ENCODE measurements at places on chromosomes 3 and 15.

DNA sequence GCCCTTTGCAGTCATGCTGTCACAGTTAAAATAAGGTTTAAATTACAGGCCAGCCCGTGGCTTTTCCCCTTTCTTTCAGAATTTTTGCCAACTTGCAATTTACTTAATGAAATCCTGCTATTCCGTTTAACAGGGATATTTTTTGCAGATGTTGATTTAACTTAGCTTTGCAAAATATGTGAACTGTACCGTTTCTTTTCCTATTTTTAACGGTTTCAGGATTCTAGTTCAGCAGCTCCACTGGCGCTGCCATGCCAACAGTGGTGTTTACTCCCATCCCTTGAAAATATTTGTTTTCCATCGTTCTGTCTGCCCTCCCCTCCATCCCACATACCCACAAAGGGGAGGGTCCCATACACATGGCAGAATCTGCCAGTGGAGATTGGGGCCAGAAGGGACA is 54.3 kb downstream of the SMAD6 start:
- no peak for DNase-seq

GRCh38 chr15:75554717-75555116 is 24.4 kb downstream of the PTPN9 start:
- no peak for DNase-seq

DNA sequence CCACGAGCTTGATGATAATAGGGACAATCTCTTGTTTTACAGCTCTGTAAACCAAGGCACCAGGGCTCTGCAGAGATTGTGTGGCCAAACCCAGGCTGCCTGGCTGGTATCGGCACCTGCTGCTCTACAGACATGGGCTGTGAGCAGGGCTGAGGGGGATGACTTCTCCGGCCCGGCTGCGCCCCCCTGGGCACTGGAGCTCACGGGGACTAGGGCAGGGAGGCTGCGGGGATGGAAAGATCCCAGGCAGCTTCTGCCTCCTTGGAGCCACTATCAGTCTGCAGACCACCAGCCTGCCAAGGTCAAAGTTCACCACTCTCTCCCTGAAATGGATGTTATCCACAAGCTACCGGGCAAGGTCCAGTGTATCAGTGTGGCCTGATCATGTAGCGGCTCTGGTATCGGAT is 22.0 kb upstream of the PIGZ start:
- DNase-seq = no peak

GRCh38 chr3:186506191-186506739 is 37.9 kb downstream of the CRYGS start:
- DNase-seq = no peak

DNA sequence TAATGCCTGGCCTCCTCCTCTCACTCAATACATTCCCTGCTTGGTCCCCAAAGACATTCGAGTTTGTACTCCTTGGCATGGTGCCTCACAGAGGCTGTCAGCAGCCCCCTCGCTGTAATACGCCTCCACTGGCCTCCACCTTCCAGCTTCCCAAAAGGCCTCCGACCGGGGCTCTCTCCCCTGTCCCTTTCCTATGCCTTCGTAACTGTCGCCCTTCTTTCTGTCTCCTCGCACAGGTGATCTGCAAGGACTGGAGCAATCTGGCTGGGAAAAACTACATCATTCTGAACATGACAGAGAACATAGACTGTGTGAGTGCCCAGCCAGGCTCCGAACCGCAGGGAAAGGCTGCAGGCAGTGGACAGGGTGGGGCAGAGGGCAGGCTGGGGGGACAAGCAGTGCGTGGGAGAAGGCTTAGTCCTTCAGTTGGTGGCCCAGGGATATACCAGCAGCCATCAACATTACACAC is 10.7 kb upstream of the ABTB1 start:
- no peak for DNase-seq

DNA sequence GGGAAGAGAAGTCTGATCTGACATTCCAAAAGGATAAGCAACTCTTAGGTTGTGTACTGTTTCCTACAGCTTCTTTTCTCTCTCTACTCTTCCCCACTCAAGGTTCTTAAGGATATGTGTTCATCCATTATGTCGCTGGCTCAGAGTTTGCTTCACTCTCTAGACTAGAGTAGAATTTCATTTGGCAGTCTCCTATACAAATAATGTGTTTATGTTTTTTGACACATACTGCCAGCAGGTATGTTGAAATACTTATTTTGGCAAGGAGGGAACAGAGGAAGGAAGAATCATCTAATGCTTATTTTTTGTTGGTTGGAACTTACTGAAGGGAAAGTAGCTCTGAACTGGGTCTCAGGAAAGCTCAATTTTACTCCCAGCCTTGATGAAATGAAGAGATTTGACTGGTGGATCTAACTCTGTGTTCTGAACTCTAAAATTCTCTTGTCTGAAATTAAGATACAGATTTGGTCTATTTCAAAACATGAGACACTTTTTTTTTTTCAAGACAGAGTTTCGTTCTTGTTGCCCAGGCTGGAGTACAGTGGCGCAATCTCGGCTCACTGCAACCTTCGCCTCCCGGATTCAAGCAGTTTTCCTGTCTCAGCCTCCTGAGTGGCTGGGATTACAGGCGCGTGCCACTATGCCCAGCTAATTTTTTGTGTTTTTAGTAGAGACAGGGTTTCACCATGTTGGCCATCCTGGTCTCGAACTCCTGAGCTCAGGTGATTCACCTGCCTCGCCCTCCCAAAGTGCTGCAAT is 7.6 kb upstream of the EMC3 start:
- DNase-seq = no peak

DNA sequence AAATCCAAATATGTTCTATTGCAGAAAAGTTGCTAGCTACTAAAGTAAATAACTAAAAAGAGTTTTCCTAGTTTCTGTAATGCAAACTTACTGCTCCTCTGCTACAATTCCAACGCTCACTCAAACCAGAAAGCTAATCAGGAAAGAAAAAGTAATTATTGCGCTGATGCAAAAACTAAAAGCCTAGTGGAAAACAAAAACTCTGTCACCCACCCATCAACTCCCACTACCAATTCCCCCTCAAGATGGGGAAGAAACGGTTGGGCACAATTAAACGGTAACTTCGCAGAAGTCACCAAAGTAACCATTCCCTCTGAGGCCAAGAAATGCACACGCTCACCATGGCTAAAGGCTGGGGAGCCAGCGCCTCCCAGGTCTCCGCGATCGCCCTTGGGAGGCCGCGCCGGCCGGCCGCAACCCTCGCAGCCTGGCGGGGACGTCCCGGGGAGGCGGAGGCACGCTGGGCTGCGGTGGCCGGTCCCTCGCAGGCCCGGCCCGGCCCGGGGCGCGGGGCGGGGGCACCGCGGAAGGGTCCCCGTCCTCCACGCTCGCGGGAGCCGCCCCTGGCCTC is 684 bp downstream of the SLTM start:
- DNase-seq = peak; percentile 3

- DNase-seq = no peak
Measured at GRCh38 chr15:96223939-96224338, 106.6 kb upstream of the NR2F2 start.

DNA sequence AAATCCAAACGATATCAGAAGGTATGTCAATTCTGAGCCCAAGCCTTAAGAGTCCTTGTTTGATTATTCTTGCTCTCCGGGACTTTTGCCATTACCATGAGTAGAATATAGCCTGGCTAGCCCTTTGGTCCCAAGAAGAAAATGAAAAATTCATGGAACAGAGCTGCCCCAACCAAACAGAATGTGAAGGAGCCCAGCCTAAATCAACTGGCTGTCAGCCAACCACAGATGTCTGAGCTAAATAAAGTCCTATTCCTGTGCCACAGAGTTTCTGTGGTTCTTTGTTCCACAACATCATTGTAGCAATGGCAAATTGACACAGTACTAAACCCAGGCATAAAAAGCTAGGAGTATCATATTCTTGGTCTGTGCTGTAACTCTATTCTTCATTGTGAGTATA is 185.2 kb downstream of the CPNE4 start:
- no peak for DNase-seq

DNA sequence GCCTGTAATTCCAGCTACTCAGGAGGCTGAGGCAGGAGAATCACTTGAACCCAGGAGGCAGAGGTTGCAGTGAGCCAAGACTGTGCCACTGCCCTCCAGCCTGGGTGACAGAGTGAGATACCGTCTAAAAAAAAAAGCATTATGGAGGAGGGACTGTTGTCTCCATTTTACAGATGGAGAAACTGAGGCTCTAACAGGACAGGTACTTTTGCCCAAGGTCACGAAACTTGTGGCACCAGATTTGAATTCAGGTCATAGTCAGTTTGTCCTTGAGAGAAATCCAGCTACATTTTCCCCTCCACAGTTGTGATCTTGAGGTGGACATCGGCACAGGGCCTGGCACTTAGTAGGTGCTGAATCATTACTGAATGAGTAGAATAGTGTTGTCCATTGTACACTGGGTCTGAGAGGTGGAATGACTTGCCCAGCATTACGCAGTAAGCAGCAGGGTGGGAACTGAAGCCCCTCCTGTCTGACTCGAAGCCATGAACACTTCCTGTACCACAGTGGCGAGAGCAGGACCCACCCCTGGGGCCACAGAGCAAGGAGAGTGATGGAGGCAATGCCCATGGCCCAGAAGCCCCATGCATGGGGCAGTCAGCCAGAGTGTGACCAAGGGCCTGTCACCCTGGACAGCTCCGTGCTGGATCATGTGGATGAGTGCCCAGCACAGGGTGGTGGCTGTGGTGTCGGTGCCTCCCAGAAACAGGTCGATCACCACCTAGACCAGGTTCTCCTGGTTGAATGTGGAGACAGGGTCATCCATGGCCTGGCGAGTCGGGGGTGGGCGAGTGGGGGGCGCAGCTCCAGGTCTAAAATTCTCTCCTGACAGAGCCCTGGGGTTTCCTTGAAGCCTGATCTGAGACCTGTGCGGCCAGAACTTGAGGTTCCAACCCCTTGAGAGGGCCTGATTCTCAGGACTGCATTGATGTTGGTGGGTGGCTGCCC is 20.4 kb upstream of the PARL start:
- no peak for DNase-seq

DNA sequence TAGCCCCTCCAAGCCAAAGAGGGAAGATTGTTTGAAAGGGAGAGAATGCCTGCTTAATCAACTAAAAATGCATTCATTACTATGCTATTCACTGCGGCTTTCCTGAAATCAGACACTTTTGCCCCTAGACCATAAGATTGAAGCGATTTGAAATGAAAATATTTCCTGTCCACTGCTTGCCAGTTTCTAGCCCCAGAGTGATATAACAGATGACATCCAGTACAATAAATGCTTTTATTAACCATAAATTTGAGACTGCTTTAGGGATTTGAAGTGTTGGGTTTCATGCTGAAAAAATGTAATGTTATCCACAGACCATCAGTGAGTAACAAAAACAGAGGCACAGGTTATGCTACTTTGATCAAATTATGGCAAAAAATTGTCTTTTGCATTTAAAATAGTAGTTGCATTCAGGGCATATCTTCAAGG is 14.1 kb downstream of the IL17RD start:
- DNase-seq = no peak

GRCh38 chr3:5016211-5017161 is 37.2 kb downstream of the BHLHE40 start:
- no peak for DNase-seq

DNA sequence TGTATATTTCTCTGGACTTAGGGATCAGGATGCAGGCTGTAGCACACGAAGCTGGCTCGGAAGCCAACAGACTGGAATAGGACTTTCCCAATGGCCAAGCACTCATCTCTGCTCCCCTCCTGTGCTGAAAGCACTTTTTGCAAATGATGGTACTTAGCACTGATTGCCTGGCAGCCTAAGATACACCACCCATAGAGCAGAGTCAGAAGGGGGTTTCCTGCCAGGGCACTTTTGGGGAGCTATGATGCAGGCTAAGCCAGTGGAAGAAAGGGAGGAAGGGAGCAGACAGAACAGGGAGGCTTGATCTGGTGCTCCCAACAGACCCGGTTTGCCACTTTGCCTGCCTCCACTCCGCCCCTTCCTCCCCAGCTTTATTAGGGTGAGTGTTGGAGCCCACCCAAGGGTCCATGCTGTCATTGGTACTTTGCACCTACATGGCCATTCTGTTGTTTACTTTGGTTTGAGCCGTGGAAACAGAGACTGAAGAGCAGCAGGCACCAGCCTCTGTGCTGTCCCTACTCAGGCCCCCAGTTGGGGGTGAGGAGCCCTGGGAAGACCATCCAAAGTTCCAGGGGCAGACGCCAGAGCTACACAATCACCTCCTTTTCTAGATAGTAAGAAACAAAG is 15.9 kb downstream of the BSN start:
- DNase-seq = no peak

- no peak for DNase-seq
Measured at GRCh38 chr15:51227940-51228732, 110.3 kb downstream of the CYP19A1 start.

DNA sequence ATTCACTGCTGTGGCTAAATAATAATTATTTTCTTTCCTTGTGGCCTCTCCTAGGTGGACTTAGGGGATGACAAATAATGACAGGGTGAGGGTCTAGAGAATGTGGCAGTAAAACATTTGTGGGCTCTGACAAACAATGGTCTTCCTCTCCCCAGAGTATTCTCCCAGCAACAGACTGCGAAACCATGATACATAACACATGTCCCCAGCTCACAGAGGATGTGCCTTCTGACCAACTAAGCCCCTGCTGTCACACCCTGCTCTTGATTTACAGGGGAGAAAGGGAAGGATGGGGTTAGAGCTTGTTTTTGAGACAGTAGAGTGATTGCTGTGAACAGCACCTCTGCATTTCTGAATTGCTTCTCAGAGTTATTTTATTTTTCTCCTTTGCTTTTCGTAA is 116.6 kb upstream of the CTDSPL start:
- no peak for DNase-seq

- DNase-seq = no peak
Measured at GRCh38 chr15:100690032-100690794, 87.8 kb downstream of the ASB7 start.

- no peak for DNase-seq
Measured at GRCh38 chr3:143585720-143586456, 262.4 kb downstream of the SLC9A9 start.

DNA sequence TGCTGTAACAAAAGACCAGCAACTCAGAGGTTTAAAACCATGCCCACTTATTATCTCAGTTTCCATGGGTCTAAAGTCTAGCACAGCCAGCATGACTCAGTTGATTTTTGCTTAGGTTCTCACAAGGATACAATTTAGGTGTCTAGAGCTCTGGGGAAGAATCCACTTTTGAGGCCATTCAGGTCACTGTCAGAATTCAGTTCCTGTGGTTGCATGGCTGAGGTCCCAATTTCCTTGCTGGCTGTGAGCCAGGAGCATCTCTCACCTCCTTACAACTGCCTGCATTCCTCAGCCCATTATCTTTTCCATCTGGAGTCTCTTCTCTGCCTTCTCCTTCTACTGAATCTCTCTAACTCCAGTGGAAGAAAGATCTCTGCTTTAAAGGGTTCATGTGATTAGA is 240.5 kb upstream of the CFAP20DC start:
- no peak for DNase-seq
